Stimulated activated CD4-positive, alpha-beta T cell treated with anti-CD3 and anti-CD28 coated beads, Interleukin-15, amount 100 ng/mL, for 48 hours (primary cell): ENCODE measurements at places on chromosomes 7 and 10.

GRCh38 chr7:55432939-55433784, 68.0 kb downstream of the LANCL2 start:
- DNase-seq: no peak

DNA sequence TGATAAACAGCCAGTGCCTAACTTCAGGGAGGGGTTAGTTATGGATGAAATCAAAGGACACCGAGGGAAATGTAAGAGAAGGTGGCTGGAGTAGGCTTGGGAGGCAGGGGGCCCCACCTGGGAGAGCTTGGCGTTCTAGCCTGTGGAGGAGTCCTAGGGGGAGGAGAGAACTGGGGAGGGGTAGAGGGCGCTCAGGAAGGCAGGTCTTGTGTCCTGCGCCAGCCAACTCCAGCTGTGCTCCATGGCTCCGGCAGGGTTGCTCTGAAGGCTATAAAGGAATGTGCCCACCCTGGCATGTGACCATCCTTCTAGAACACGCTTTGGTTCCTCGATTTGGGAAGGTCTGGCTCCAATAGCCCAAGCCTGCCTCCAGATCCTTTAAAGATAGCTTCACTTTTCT, 96.3 kb downstream of the SEC61G start:
- no peak for DNase-seq

GRCh38 chr10:12559578-12560178, 210.3 kb downstream of the CAMK1D start:
- no peak for DNase-seq

- DNase-seq: no peak
Observed at GRCh38 chr7:25006276-25006675, 26.3 kb upstream of the OSBPL3 start.

DNA sequence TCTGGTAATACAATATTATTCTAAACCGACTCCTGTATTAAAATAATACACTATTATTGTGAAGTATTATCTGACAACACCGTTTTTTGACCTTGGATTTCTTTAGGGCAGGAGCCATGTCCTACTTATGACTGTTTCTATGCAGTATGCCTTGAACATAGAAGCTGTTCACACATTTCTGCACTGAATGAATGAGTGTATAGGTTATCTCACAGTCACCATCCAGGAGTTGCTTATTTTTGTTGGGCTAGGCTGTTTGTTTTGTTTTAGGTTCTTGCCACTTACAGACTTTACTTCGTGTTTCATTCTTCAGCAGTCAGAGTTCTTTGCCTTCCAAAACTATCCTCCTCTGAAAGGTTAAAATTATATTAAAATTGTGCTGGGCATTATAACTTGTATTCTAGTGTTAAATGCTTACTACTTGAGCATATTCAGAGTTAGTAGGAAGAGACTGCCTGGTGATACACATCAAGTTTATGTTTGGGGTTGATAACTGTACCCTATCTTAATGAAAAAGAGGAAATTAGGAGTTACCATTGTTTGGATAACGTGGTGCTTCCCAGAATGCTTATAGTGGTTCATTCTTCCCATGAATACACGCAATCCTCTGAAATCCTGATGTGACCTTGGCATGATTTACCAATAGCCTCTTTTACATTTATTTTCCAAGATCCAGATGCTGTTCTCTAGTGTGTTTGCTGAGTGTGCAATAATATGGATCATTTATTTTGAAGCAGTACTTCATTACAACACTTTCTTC, 1.7 kb downstream of the RALA start:
- DNase-seq: no peak

GRCh38 chr10:49056356-49056755, 59.0 kb downstream of the VSTM4 start:
- no peak for DNase-seq

- DNase-seq: no peak
Observed at GRCh38 chr10:116059320-116059719, 213.7 kb downstream of the GFRA1 start.

DNA sequence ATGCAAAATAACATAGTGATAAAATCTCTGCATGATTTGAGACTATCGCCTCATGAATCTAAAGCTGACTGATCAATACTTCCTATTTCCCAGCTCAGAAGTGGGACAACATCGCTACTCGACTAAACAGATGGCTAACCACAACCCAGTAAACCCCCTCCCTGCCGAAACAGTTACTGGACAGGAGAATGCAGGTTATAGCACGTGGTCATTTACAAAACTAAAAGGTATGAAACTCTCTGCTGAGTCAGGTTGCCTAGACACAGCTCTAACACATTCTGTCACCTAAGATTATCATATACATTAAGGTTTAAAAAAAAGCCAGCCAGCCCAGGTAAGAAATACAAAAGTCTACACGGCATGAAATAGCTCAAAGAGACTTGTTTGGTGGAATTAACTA, 64.0 kb downstream of the CTBP2 start:
- no peak for DNase-seq

DNA sequence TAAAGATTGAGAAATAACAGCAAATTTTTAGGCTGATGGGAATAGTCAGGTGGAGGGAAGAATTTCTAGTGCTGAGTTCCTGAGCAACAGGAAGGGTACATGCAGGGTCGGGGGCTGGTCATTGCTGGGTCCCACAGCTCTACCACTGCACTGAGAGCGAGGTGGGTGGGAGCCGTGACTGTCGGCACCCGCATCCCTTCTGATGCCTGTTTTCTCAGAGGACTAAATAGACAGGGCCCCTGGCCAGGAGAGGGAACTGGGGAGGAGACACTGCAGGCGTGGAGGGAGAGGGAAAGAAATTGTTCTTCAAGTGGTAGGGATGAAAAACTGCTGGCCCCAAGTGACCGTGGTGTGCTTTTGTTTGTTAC, 7.3 kb downstream of the GTPBP4 start:
- no peak for DNase-seq

DNA sequence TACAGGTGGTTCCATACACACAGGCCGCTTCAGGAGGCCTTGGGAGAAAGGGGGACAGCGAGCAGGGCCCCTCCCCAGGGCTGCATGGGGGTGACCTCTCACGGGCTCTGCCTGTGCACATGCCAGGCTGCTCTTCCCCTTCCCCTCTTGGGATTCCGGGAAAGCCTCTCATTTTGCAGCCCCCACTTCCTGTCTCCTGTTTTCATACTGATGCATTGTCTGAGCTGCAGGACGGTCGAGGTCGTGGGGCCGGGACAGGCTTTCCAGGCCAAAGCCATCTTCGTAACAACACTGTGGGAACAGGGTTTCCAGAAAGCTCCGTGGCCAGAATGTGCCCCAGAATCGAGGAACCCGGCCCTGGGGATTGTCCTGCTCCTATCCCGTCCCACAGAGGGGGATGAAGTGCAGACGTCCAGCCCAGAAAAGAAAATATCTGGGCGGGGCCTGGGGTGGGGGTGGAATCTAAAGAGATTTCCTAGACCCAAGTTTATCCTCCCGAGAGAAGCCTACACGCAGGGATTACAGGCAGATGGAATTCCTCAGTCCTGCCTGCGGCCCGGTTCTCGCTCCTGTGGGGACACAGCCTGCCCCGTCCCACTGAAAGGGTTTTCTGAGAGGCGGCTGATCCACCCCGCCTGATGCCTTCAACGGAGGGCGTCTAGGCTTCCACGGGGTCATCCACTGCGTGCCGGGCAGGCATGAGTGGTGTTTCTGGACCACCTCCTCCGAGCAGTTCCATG, 29.5 kb upstream of the DNAAF5 start:
- DNase-seq: no peak

- no peak for DNase-seq
Observed at GRCh38 chr7:38829488-38830165, 79.4 kb downstream of the VPS41 start.

DNA sequence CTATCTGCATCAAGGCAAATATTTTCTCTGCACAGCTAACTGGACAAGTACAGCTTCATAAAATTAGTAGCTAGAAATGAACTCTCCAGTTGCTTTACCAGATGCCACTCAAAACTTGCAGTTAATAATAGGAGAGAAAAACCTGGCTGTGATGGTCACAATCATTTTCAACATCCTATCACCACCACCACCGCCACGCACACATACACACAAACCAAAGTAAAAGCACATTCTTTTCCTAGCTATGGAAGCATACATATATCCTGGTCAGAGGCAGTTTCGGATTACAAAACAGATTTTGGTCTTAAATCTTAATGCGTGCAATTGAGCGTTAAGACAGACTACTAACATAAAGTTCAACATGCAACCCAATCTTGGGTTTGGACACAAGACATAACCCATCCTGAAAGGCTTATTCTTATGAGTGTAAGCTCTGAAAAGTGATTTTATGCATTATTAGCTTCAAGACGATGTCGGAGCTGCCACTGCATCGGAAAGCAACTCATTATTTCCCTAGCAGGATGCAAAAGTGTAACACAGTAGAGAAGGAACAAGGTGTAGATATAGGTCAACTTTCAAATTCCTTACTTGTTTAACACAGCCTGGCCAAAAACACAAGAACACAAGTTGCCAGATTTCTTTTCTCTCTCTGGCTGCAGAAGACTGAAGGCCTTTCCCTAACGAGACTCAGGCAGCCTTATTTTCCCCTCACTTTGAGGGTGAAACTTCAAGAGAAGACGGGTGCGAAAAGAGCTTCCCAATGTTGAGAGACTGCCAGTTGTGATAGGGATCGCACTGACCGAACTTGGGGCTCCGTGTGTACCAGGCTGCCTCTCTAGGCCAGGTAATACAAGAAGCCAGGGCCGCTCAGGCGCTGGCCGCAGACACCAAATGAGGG, 1.2 kb downstream of the CACUL1 start:
- peak; percentile 27 for DNase-seq

GRCh38 chr10:123909866-123910265, 18.3 kb upstream of the CPXM2 start:
- no peak for DNase-seq

DNA sequence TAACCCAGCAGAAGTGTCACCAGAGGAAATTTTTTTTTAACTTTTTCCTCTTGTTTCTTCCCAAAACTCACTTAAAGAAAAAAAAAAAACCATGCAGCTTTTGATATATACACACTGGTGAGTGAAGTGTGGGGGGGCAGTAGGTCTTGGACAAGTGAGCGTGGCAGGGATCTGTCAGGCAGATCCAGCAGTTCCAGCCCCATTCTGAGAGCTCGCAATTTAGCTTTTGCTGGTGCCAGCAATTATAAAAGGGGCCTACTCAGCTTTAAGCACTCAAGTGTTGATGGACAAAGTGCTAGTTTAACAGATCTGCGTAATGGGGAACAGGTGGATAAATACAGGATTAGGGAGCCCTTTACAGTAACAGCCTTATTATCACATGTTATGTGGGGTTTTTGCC, 619.2 kb upstream of the GALNT17 start:
- no peak for DNase-seq

DNA sequence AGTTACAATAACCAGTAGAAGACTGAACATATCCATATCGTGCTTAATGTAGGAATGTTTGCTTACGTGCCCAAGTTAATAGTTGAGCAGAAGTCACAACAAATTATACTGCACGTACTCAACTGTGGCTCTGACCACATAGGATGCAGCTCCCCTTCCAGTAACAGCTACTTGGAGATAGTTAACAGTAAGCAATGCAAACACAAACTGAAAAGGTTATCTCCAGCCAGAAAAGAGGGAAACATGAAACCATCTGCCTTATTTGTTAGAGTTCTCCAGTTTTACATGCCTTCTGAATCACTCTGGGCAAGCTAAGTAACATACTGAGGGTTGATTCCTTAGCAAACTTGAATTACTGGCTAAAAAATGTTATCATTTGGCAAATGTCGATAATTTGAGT, 9.8 kb downstream of the DHX32 start:
- DNase-seq: no peak
